Activated T-helper 1 cell treated with anti-CD3 and anti-CD28 coated beads, Interleukin-2, amount 50 U/mL, for 16 hours (primary cell): ENCODE measurements at places on chromosomes 6 and 20.

GRCh38 chr6:65818576-65818975 is 111.5 kb upstream of the EYS start:
- DNase-seq: no peak

- DNase-seq: no peak
Observed at GRCh38 chr6:8941577-8941976, 506.2 kb upstream of the SLC35B3 start.

DNA sequence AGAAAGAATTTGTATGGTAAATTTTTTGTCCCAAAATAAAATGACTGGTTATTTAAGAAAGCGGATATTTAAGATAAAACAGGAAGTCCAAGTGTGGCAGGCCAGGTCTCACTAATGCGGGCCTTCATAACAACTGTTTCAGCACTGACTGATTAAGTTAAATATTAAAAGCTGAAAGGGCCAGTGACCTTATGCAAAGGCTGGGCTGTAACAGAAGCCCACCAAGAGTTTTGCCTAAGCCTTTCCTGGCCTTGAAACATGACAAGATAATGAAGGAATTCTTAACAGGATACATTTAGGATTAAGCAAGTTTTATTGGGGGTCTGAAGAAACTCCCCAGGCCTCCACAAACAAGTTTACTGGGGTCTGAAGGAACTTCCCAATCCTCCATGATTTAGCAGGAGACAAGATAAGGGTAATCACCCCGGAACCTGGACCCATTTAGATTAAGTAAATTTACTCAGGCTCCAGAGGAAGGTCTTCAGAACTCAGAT is 36.3 kb downstream of the ZNF133 start:
- no peak for DNase-seq

DNA sequence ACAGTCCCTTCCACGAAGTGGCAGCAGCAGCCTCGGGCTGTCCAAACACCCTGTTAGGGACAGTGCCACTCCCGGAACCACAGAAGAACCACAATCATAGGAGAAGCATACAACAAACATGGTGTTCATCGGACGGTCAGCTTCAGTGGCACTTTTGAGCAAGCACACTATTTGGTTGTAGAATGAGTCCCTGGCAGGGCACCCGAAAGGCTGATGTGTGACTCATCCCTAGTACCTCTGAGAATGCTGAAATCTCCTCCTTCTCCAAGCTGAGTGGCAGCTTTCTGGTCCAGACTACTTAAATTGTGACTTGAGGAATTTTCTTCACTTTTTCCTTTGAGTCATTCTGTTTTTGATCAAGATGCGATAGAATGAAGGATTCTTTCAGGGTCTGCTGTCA is 282.5 kb downstream of the ESR1 start:
- no peak for DNase-seq

DNA sequence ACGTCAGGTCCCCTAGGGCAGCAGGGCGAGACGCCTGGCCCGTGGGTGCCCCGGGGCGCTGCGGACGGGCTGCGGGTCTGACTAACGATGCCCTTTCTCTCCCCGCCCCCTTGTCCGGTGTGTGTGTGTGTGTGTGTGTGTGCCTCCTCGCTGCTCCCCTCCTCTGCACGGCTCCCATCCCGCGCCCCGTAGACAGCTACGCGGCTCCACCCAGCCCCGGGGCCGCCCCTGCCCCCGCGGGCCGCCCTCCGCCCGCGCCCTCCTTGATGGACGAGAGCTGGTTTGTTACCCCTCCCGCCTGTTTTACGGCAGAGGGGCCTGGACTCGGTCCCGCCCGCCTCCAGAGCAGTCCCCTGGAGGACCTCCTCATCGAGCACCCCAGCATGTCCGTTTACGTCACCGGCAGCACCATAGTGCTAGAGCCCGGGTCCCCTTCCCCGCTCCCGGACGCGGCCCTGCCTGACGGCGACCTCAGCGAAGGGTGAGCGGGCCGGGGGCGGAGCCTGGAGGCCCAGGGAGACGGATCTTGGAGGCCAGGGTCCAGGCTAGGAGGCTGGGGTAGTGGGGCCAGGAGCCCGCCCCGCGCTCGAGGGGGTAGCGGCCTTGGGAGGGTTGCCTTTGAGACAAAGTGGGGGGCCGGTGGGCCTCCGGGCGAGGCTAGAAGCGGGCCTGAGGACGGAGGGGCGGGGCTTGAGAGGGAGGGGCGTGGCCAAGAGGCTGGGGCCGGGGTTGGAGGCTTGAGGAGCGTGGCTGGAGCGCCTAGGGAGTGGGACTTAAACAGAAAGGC is 5.1 kb downstream of the TP53INP2 start:
- DNase-seq: peak; percentile 59

DNA sequence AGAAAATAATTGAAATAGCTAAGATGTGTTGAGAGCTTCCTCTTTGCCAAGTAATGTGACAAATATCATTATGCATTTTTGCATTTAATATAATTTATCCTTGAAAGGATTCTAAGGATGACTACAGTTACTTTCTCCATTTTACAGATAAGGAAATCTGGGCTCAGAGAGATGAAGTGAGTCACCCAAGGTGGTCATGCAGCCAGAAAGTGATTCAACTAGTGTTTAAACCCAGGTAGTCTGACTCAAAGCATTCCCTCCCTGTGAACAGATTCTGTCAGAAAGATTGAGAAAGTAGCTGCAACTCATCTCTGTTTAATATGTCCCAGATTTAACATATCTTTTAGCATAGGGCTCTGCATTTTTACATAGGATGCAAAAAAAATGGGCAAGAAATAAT is 28.1 kb downstream of the NRSN1 start:
- no peak for DNase-seq

DNA sequence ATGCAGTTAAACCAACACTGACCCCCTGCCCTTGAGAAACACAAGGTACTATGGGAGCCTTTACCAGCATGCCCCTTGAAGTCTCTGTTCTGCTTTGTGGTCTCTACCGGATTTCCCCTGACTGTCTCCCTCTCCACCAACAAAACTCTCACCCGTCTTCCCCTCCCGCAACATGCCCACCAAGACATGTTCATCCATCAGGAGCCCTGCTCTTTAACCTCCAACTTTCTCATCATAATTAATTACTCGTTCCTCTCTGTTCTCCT is 1.1 kb downstream of the ZNF165 start:
- no peak for DNase-seq

- DNase-seq: peak; percentile 48
Observed at GRCh38 chr20:32674362-32674789, 635 bp upstream of the C20orf203 start.

GRCh38 chr6:47129129-47129528 is 87.0 kb upstream of the ADGRF1 start:
- no peak for DNase-seq

GRCh38 chr6:74177506-74177905 is 481.5 kb downstream of the CD109 start:
- DNase-seq: no peak

DNA sequence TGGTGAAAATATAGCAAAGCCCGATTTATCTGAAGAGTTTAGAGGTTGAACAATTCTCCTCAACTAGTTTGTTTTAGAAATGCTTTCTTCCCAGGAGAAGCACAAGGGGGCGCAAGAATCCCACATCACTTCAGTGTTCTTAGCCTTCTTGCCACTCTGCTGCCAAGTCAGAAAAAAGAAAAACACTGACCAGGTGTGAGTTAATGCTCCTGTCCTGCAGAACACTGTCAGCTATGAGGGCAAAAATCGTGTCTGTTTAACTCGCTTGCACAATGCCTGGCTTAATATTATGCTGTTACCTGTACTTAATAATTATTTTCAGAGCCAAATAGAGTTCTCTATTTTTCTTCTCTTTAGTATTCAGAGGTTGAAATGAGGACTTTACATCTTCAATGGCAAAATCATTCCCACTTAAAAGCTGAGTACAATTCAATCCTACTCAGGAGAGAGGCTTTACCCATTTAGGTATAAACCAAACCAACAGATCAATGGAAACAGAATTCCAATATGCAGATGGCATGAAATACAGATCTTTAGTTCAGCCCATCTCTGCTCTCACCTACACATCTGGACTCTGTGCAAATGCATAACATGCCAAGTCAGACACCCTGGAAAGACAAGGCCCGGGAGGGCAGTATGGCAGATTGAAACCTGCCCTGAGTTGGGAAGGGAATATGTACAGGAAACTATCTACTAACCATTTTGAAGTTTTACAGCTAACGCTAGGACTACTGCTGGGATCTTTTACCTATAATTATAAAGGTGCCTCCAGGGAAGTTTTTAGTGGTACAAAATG is 71.4 kb upstream of the TULP1 start:
- DNase-seq: peak; percentile 49

DNA sequence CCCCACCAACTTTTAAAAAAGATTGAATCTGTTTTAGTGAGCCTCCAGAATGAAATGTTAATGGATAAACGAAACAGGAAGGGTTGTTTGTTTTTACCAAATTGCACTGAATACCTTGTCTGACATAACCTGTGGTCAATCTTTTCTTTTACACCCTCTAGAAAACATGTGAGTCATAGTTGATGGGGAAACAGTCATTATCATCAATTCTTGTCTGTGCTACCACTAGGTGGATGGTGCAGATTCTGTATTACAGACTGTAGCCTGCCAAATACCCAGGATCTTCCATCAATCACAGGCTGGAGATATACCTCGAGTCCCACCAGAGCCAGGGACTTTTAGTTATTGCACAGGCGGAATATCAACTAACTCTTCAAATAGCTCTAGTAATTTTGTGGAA is 29.5 kb upstream of the PKIB start:
- DNase-seq: no peak

GRCh38 chr6:27176523-27177484 is 70.7 kb upstream of the PRSS16 start:
- peak; percentile 48 for DNase-seq

- DNase-seq: no peak
Observed at GRCh38 chr6:157486572-157486971, 105.6 kb downstream of the ZDHHC14 start.

DNA sequence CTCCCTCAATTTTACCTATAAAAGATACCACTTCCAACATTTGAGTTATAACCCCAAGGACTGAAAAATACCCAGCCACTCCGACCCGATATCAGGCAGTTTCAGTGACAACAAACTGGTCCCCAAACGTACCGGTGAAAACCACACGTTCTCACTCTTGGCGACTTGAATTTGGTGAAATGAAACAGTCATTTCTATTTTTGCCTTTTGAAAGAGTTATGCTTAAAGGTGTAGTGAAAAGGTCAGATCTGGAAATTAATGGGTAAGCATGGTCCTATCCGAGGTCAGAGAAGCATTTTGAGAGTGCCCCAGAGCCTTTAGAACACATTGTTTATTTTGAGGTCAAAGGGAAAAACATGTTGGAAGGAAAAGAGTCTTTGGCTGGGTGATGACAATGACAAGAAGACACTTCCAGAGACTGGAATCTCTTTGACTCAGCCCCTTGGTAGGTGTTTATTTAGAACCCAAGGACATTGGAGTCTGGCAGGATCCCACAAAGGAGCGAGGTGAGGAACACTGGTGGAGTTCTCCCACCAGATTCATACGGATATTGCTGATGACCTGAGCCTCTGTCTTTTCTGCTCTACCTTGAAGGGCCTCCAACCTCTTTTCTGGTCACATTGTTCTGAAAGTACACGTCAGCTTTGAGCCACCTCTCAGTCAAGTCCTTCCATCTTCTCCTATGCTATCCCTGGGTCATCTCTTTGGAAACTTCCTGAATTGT is 235.0 kb downstream of the GMPR start:
- DNase-seq: no peak

DNA sequence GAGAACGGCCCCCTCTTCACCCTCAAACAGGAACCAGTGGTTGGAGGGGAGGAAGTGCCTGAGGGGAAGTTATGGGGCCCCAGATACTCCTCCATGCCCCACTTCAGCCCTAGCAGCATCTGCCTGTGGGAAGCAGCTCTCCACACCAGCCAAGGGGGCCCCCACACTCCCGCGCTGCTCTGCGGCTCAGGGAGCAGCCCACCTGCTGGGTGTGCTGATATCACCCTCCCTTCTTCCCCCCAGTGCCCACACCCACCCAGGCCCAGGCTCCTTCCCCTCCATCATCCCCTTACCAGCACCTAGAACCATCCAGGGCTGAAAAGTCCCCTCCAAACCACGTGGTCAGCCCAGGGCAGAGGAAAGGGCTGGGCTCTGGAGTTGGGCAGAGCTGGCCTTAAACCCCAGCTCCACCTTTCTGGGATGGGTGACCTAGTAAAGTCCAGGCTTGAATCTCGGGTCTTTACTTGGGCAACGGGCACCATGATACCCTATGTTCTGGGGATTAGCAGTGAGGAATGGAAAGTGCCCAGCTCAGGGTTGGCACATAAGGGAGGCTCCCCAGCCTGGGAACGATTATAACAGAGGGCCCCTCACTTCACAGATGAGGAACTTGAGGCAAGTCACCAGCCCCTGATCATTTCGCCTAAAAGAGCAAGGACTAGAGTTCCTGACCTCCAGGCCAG is 663 bp downstream of the LST1 start:
- no peak for DNase-seq

GRCh38 chr20:39395478-39396291 is 433.5 kb downstream of the DHX35 start:
- no peak for DNase-seq

GRCh38 chr6:137223370-137224131 is 4.4 kb upstream of the IFNGR1 start:
- DNase-seq: no peak

GRCh38 chr20:47350181-47350550 is 6.3 kb downstream of the ZMYND8 start:
- no peak for DNase-seq

DNA sequence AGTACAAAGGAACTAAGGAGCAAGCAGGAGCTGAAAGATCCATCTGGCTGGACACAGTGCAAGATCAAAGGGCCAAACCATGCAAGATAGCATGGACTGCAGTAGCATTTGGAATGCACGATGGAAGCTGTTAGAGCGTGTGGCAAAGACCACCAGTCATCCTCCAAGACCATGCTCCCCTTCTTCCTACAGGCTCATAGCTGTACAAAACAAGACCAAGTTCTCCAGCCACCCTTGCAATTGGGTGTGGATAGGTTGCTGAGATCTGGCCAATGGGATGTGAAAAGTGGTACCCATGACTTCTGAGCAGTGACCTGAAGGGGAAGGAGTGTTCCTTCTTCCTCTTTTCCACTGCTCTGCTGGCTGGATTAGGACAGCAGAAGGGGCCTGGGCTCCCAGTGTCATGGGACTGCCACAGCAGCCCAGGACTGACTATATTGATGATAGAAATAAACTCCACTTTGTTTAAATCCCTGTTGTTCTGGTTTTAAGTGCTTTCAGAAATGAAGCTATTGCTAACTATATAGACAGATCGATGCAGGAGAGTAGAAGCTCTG is 64.9 kb downstream of the SLC22A23 start:
- no peak for DNase-seq
